ENCODE measurements at places on chromosomes 4 and X.

- no peak for DNase-seq
These were observed 161.2 kb downstream of the EFNB1 start for GRCh38 chrX:68989865-68990606.

DNA sequence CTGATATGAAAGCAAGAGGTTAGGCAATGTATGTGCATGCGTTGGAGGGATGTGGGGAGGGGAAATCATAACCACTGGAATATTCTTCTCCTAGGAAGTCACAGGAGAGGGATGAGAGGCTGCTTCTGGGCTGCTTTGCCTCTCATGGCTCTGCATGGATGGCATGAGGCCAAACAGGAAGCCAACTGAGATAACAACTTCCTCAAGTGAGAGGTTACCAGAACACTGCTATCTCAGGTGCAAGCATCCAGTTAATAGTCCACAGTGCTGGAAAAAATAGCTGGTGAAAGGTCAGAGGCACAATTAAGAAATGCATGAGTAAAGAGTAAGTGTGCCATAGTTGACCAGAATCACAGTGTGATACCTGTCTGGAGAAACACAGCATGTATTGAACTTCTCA, 113.3 kb downstream of the ELOVL6 start:
- no peak for DNase-seq

DNA sequence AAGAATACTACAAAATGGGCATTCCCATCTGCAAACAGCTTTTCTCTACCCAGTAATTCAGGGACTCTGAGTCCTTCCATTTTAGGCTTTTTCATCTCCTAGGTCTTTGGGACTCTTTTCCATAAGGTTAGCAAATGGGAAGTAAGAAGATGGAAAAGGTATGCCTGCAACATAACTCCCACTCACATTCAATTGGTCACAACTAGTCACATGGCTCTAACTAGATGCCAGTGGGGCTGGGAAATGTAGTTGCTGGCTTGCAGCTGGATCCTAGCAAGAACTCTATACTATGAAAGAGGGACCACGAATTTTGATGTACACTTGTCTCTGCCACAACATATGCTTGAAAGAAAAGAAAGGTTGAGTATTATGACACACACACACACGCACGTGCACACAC, 954.9 kb upstream of the FTHL17 start:
- no peak for DNase-seq

DNA sequence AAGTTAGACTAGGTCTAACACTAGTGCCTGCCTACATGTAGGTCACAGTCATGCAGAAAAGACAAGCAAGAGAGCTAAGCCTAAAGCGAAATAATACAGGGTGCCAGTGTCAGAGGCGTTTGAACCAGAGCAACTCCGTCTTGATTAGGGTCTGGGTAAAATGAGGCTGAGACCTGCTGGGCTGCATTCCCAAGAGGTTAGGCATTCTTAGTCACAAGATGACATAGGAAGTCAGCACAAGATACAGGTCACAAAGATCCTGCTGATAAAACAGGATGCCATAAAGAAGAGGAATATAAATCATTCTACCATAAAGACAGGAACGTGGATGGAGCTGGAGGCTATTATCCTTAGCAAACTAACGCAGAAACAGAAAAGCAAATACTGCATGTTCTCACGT, 120.9 kb downstream of the BEND2 start:
- no peak for DNase-seq

GRCh38 chr4:110088670-110089069, 109.7 kb downstream of the ELOVL6 start:
- DNase-seq = no peak
